ENCODE measurements at places on chromosomes 7 and 10.

- no peak for DNase-seq
Observed at GRCh38 chr7:92987095-92987494, 130.7 kb downstream of the SAMD9 start.

DNA sequence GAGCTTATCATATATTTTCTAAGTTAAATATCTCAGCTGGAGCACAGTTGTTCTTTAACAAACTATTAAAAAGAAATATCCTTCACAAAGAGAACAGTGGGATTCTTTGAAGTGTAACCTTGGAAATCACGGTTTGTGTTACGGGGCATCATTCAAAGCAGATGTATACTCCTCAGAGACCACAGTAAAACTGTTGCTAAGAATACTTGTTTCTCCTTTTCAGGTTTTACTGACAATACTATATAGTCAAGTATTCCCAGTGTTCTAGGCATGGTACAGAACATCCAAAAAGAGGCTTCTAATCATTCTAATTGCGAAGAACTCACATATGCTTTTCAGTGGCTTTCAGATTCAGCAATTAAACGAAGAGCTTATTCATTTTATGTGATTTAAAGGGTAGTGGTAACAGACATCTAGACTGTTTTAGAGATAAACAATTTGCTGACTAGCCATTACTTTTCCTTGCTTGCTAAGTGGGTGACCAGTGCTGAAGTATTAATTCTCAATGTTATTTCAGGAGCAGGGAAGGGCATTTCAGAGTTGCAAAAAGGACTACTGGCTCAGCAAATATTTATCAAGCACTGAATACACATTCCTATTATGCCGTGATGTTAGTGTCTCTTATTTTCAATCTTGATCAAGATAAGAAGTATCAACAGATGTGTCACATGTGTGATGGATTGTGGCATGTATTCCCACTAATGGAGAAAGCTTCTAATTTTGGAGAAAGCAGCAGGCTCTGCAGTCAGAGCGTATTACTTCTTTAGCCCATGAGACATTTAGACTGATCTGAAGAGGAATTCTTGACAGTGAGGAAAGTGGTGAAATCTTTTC, 236.8 kb downstream of the RNLS start:
- DNase-seq: no peak

- no peak for DNase-seq
Observed at GRCh38 chr7:157699357-157700013, 362.7 kb downstream of the DNAJB6 start.

DNA sequence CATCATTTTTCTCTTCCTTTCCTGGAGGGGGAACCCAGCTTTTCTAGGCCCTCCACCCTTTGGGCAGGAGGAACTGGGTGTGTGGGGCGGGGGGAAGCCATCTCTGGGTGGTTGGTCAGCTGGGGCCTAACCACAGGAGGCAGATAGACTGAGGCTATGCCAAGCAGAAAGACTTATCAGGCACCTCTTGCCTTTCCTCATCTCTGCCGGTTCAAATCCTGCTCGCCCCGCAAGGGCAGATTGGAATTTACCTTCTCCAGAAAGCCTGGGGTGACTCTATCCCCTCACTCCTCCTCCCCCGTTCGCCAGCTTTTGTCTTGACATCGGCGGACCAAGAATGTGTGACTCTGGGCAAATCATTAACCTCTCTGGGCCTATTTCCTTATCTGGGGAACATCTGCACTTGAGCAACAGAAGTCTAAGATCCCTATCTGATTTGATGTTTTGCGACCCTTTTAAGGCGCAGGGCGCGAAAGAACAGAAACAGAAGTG, 584 bp upstream of the GARS1 start:
- no peak for DNase-seq

GRCh38 chr10:100670828-100671479, 74.4 kb upstream of the PAX2 start:
- no peak for DNase-seq

DNA sequence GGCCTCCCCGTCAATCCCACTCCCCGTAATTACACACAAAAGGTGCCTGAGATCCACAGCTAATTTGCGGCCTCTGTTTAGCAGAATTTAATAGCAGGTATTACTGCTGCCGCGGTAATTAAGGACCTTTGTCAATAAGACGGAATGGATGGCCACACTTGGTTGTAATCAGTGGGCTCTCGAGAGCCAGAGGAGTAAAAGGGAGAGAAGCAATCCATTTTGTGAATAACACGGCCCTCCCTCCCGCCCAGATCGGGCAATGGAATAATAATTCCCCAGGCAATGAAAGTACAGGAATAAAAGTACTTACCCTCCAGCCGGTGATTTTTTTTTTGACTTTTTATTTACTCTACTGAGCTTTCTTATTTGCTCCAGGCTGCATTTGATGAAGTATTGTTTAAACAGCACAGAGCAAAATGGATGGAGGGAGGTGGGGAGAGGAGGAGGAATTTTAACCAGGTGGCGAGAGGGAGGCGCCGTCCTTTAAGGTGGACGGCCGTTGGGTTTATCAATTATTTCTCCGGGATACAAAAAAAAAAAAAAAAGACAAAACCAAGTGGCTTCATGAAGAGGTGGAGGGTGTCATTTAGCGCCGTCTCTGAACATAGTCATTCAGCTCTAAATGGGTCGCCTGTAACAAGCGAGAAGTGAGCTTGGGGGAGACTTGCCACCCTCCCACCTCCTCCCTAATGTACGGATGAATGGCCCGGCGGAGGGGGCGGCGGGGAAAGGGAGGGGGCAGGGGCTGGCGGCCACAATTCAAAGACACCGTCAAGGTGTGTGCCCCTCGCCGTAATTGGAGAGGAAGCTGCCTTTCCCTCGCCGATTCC, 120.3 kb downstream of the BUB3 start:
- no peak for DNase-seq

DNA sequence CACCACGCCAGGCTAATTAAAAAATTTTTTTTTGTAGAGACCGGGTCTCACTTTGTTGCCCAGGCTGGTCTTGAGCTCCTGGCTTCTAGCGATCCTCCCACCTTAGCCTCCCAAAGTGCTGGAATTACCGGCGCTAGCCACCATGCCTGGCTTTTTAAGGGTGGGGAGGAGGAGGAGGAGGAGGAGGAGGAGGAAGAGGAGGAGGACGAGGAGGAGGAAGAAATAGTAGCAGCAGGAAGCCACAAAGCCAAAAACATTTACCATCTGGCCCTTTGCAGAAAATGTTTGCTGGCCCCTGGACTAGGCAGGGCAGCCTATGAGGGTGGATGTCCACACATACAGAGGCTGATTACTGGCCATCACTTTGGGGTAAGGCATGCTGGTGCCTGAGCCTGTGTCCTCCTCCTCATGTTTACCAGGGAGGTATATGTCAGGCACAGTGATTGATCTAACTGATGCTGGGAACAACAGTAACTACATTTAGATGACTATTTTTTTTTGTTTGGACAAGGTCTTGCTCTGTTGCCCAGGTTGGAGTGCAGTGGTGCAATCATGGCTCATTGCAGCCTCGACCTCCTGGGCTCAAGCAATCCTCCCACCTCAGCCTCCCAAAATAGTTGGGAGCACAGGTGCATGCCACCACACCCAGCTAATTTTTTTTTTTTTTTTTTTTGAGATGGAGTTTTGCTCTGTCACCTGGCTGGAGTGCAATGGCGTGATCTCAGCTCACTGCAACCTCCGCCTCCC, 122.1 kb downstream of the HIP1 start:
- DNase-seq: no peak

GRCh38 chr10:100826983-100827818, 81.8 kb downstream of the PAX2 start:
- no peak for DNase-seq

DNA sequence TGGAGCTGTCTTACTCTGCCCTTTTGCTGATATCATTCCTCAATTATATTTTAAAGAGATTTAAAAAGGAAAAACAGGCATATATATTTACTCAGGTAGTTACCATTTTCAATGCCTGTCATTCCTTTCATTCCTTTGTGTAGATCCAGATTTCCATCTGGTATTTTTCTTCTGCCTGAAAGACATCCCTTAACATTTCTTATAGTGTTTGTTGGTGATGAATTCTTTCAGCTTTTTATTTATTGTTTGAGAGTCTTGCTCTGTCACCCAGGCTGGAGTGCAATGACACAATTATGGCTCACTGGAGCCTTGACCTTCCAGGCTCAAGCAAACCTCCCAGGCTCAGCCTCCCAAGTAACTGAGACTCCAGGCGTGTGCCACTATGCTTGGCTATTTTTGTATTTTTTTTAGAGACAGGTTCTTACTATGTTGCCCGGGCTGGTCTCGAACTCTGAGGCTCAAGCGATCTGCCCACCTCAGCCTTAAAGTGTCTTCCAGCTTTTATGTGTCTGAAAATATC, 5.6 kb upstream of the POM121 start:
- DNase-seq: no peak

- DNase-seq: no peak
Observed at GRCh38 chr10:68666280-68666760, 54.7 kb upstream of the CCAR1 start.

GRCh38 chr10:34046506-34047034, 712.1 kb upstream of the NRP1 start:
- no peak for DNase-seq

DNA sequence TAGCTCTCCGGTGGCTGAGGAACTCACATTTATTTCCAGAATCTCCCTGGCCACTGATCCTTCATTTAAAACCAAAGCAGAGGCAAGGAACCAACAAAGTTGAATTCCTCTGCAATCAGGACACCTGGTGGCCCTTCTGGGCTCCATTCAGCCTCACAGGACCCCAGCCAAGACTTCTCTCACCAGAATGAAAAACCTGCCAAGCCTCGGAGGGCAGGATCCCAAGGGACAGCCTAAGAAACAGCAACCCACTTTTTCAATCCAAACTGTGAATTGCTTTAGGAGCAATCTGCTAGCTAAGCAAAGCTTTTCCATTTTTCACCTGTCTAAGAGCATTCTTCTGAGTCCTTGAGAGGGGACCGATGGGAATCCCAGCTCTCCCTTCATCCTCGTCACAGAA, 34.6 kb downstream of the OAT start:
- no peak for DNase-seq

GRCh38 chr10:29710128-29710527, 75.4 kb upstream of the SVIL start:
- no peak for DNase-seq

GRCh38 chr10:77821551-77821950, 105.0 kb downstream of the DLG5 start:
- no peak for DNase-seq

DNA sequence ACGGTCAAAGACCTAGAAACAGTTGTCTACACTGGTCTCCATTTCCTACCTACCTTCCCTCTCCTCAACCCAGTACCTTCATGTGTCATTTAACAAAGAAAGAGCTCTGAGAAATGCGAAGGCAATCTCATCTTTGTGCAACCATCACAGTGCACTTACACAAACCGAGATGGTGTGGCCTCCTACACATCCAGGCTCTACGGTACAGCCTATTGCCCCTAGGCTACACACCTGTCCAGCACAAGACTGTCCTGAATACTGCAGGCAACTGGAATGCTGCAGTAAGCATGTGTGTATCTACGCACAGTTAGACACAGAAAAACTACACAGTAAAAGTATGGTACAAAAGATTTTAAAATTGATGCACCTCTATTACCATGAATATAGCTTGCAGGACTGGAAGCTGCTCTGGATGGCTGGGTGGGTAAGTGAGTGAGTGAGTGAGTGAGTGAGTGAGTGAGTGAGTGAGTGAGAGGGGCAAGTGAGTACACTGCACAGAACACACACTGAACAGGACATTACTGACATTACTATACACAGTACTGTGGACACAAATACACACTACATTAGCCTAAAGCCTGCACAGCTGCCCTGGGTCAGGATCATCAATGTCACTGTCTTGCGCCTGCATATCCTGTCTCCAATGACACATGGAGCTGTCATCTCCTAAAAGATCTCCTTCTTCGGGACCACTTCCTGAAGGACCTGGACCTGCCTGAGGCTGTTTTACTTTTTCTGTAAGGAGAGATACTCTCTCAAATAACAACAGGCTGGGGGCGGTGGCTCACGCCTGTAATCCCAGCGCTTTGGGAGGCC, 18.5 kb downstream of the ITGB1 start:
- DNase-seq: no peak

DNA sequence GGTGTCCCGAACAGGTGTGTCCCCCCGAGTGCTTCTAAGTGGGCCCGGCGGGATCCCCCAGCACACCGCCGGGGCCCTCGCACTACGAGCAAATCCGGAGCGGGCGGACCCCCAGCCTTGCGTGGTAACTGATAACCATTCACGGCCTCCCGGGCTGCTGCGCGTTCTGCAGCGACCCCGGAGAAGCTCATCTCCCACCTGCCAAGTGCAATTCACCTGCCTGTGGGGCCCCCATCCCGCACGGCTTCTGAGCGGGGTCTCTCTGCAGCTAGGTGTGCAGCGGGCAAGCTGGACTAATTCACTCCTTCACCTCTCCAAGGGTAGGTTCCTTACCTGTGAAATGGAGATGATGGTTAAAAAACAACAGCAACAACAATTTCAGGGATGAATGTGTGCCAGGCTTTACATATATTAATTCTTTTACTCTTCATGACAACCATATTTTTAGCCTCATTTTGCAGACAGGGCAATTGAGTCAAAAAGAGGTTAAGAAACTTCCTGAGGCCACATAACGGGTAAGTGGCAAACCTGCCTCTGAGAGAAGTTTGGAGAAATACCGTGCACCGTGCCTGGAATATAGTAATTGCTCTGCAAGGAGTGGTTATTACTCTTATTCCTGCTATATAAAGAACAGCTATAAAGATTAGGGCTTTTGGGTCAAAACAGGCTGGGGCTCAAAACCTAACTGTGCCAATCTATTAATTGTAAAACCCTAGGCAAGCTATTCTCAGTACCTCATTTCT, 652 bp upstream of the PODXL start:
- no peak for DNase-seq

DNA sequence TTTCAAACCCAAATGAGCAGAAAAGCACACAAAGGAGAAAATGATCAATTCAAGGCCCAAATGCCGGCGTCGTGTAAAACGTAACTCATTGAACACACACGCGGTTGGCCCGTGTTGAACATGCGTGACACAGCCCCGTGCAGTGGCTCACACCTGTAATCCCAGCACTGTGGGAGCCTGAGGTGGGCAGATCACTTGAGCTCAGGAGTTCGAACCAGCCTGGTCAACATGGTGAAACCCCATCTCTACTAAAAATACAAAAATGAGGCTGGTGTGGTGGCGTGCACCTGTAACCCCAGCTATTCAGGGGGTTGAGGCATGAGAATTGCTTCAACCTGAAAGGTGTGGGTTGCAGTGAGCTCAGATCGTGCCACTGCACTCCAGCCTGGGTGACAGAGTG, 156.7 kb upstream of the KLF6 start:
- no peak for DNase-seq

DNA sequence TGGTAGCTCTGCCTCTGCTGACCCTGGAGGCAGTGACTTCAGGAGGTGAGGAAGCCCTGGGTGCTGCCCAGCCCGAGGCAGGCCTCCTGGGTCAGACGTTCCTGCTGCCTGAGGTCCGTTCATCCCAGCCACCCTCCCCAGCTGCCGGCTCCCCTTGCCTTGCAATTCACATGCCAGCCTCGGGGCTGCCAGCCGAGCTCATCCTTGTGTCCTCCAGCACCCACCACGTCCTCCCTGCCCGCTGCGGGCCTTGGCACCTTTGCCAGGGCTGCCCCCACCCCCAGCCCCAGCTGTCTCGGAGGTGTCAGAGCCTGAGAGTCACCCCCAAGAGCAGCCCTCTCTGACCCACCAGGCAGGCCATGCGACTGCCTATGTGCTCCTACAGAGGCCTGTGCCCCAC, 162.1 kb upstream of the RNF32 start:
- DNase-seq: no peak
